GM04503 (cell line): ENCODE measurements at places on chromosomes 7 and 10.

GRCh38 chr7:75756991-75757676 lies 14.9 kb downstream of the CCL26 start:
- no peak for DNase-seq

- no peak for DNase-seq
Measured at GRCh38 chr10:60534761-60535389, 145.2 kb upstream of the ANK3 start.

DNA sequence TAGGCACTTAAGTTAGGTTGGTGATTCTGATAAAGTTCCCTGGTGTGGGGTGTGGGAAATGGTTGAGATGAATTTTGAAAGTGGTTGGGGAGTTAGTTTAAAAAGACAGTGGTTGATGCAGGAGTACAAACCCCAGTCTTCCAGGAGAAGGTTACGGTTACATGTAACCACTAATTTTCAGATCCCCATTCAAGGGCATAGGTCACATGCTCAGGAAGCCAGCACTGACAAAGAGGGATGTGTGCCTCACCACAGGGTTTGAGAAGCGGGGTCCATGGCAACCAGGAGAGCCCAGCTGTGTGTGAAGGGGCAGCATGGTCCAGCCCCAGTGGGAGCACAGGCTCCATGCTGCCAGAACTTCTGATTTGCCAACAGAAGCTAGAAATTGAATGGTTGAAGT lies 144.2 kb downstream of the MDFIC start:
- DNase-seq = no peak

DNA sequence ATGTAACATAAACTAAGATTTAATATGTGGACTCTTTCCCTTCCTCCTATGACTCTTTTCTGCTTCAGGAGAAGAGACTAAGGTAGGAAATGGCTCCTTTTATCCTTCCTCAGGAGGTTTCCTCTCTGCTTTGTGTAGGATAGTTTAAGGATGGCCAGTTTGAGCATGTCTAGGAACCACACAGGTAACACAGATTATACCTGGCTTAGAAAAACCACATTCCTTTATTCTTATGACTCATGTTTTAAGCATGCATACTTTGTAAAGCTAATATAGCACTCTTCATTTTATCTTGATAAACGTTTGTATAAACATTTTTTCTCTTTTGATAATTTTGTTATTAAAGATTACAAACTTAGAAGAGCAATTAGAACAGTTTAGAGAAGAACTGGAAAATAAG lies 57.8 kb downstream of the CYP51A1 start:
- no peak for DNase-seq

- no peak for DNase-seq
Measured at GRCh38 chr7:107687656-107688055, 27.0 kb downstream of the SLC26A4 start.

DNA sequence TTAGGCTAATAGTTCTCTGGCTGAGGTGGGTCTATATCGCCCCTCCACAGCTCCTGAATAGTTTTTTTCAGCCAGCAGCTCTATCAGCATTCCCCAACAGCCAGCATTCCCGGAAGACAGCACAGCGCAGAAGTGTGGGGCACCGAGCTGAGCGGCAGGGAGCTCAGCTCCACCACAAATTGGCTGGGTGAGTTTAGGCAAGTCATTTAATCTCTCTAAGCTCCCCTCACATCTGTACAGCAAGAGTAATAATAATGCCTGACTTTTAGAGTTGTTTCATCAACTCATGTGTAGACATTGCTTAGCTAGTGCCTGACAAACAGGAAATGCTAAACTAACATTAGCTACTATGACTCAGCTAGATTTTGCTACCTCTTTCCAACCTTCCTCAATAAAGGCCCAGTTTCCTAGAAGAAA lies 247.9 kb upstream of the PTN start:
- peak; percentile 40 for DNase-seq

DNA sequence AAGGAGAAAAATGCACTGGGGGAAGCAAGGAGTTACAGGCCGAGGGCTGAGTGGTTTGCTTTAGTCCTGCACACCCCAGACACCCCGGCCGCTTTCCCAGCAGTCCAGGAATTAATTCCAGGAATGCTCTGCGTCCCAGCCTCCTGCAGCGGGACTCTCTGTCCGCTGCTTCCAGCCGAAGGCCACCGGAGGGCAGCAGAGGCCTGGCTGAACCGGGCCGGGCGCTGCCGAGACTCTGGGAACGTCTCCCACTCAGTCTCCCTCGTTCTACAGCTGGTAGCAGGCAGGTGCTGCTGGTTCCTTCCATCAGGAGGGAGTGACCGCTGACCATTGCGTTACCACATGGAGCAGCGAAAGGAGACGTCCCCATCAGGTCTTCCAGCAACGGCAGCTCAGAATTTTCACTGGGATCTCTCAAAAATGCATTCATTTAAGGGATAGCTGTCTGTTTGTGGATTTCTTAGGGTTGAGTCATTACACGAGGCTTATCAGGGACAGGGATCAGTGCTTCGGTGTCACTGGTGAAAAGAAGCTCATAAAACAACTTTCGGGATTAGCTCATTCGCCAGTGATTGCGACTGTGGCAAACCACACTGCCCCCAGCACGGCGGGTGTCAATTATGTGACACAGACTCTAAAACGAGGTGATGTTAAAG lies 24.9 kb upstream of the PITRM1 start:
- peak; percentile 54 for DNase-seq

- DNase-seq = no peak
Measured at GRCh38 chr10:21920633-21921032, 82.9 kb downstream of the DNAJC1 start.

- no peak for DNase-seq
Measured at GRCh38 chr10:79259834-79260233, 87.4 kb upstream of the PPIF start.

DNA sequence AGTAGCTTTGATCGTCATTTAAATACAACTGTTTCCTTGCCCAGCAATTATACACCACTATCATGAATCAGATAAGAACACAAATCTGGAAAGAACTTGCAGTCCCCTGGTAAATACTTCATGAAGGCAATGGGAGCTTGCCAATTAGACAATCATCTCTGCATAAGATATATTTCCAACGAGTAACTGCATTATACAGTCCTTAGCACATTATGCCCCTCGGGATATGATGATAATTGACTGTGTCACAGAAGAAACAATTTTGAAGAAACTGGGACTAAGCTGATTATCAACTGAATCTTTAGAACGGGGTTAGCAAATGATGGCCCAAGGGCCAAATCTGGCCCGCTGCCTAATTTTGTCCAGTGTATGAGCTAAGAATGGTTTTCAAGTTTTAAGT lies 155.7 kb downstream of the TRIL start:
- no peak for DNase-seq

- DNase-seq = no peak
Measured at GRCh38 chr10:28730031-28730778, 52.9 kb downstream of the BAMBI start.

DNA sequence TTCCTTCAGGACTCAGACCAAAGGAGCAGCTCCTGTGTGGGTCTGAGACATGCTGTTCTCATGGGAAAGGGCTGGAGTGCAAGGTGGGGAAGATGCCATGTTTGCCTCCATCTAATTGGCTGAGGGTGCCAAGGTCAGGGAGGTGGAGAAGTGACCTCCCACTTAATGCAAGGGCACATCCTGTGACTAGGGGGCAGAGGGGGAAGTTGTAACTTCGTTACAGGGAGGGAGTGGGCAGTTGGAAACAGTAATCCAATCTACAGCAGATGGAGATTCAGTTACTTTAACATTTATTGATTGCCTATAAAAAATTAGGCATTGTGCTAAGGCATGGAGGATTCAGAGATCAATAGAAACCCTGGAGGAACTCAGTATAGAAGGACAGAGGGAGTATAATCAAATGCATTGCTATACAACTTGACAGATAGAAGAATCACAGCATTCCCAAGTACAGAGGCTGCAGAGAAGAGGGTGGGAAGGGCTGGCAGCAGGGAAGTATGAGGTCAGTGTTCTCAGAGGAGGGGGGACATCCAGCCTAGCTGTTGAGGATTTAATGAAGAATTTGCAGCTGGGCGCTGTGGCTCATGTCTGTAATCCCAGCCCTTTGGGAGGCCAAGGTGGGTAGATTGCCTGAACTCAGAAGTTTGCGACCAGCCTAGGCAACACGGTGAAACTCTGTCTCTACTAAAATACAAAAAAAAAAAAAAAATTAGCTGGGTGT lies 75.9 kb downstream of the CCNY start:
- DNase-seq = no peak

DNA sequence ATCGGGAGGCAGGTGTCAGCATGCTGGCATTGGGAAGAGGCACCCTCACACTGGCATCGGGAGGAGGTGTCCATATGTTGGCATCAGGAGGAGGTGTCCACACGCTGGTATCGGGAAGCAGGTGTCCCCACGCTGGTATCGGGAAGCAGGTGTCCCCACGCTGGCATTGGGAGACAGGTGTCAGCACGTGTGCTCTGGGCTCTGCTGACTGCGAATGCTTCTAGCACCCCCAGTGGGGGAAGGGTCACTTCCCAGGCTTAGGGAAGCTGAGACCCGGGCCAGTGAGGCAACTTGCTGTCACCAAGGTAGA lies 92.5 kb upstream of the IKZF1 start:
- no peak for DNase-seq

DNA sequence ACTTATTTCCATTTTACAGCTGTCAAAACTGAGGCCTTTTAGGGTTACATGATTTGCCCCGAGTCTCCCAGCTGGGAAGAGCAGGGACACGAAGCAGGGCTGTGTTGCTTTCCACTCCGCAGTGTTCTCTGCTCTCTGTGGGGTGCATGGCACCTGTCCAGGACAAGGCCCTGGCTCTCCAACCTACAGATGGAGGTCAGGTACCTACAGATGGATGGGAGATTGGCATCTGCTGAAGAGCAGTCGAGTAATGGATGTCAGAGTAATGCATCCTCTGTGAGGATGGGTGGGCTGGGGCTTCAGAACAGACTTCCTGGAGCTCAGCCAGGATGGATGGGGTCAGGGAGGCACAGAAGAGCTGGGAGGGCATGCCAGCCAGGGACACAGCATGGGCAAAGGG lies 85.0 kb downstream of the EMX2 start:
- no peak for DNase-seq

DNA sequence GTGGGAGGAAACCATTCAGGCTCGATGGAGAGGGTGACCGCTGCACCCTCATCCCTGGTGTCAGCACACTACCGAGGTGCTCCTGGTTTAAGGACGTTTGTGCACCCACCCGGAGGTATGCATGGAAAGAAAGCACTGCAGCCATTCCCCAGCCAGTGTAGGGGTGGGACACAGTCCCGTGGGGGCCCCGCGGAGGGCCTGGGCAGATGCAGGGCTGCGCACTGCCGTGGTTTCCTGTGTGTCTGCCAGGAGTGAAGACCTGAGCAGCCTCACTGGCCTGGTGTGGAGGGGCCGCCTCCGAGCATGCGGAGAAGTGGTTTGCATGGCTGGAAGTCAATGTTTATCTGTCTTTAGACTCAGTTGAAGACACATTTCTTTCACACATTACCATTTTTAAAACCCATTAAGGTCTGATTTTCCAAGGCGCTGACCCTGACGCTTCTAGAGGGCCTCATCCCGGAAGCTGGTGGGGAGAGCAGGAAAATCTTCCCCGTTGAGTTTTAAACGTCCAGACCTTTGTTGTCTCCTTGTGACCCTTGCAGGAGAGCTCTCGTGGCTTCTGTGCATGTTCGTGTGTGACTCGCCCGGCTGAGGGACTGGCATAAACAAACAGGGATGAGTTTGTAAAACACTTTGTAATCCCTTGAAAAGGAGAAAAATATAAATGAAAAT lies 188.1 kb downstream of the MGMT start:
- no peak for DNase-seq
